ENCODE measurements at places on chromosomes 3 and 15.

DNA sequence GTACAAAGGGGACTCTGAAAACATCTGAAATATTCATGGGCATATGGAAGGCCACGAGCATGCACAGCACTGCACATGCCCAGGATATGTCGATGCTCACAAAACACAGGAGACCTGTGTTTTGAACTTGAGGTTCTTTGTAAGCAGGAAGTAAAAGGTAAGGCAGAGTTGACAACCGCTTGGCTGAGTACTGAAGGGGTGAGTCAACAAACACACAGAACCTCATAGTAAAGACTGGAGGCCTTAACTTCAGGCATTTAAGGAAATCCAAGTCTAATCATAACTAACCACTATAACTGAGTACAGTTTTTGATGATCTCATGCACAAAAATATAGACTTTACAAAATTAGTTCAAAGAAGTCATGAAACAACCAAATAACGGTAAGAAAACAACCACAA, 80.6 kb downstream of the MYO9A start:
- peak; percentile 91 for DNase-seq

GRCh38 chr3:132726341-132726823, 4.2 kb upstream of the NPHP3 start:
- DNase-seq: peak; percentile 16

GRCh38 chr15:76368122-76368621, 31.6 kb downstream of the ISL2 start:
- no peak for DNase-seq

DNA sequence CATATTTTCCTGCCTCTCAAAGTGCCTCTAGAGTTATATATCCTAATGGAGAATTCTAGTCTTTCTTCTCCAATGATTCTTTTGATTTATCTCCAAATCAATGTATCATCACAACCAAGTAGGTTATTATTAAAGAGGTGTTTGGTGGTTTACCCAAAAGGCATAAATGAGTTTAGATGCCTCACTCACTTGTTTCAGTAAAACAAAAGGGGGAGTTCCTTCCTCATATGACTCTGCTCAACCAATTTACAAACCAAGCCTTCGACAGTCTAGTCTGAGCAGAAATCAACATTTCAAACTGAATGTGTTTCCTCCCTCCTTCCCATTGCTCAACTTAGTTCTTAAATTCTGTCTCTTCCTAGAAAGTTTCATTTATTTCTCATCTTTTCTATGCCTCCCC, 116.5 kb downstream of the TNIK start:
- no peak for DNase-seq

- no peak for DNase-seq
Observed at GRCh38 chr15:101129851-101130380, 121.9 kb downstream of the CHSY1 start.

DNA sequence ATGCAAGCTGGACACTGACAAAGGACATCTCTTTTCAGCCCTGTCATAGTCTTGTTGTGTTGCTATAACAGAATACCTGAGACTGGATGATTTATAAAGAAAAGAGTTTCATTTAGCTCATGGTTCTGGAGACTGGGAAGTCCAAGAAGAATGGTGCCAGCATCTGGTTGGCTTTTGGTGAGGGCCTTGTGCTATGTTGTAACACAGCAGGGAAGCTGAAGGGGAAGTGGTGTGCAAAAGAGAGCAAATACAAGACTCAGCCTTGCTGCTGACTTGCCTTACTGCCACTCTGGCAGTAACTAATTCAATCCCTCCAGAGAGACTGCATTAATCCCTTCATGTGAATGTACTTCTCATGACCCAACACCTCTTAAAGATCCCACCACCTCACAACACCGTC, 356.3 kb upstream of the PROK2 start:
- DNase-seq: no peak

- DNase-seq: no peak
Observed at GRCh38 chr15:55422089-55422488, 13.8 kb downstream of the PIERCE2 start.

GRCh38 chr3:111392894-111393398, 149.1 kb upstream of the CD96 start:
- peak; percentile 14 for DNase-seq

DNA sequence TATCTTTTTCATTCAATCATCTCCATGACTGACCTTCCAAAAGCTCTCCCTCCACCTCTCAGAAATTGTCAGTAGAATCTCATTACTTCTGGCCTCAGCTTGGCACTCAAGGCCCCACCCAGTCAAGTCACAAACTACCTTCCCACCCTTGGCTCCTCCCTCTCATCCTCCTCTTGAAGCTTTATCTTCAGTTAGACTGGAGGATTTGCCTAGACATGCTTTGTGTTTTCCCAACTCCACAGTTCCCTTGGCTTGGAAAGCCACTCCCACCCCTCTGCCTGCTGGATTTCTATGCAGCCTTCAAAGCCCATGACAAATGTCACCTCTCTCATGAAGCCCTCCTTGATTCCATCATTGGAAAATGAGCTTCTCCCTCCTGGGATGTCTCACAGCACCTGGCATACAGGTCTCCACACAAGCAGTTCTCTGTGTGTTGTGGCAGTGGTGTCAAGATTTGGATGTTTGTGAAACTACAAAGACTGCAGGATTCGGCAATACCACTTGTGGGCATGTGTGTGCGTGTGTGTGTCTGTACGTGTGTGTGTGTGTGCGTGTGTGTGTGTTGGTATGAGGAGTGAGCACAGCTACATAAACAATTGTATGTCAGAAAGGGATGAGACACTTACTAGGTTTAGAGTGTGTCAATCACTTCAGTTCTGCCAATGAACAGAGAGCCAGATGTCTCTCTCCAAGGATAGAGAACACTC, 45.3 kb upstream of the VPS8 start:
- peak; percentile 45 for DNase-seq

DNA sequence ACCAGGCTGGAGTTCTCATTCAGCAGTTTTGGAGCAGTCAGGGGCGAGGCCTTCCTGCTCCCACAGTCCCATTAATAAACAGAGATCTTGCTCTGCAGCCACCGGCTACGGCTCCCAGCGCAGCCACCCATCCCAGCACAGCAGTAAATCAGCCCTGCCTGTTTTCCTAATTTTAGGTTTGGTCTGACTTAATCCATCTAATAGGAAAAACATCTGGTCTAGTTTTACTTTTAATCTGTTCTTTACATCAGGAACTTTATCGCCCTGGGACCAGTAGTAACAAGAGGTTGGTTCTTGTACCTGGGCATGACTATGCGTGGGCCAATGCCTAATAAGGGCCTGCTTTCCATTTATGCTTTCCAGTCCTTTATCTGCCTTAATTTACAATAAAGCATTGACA, 264.0 kb upstream of the DPH6 start:
- no peak for DNase-seq

DNA sequence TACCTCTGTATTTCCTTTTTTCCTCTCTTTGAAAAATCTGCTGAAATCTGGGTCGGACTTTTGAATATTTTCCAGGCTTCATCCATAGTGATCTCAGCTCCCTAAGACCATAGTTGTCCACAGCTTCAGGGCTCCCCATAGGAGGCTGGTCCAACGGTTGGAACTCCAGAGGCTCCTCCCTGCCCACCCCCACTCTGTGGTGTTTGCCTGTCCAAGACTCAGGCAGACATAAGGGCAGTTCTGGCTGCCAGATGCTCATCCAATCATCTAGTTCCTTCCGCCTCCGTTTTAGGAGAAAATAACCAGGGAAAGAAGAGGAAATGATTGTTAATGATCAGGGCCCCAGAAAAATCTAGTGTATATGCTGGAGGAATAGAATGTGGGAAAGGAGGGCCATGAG, 27.9 kb upstream of the PRTG start:
- peak; percentile 31 for DNase-seq

GRCh38 chr3:194051366-194052149, 84.4 kb upstream of the HES1 start:
- DNase-seq: no peak

DNA sequence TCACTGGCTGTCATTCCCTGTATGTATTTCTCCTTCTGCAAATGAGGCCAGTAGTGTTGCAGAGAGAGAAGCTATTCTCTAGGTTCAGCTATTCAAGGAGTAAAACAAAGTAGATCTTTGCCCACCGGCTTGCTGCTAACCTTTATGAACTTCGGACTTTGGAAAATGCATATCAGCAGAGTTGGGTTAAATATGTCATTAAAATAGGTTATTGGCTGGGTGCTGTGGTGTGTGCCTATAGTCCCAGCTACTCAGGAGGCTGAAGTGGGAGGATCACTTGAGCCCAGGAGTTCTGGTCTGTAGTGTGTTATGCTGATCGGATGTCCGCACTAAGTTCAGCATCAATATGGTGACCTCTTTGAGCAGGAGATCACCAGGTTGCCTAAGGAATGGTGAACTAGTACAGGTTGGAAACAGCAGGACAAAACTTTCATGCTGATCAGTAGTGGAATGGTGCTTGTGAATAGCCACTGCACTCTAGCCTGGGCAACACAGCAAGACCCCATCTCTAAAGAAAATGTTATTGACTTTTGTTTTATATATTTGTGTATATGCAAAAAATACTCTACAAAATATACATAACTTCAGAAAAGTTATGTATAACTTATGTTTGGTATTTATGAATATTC, 53.4 kb downstream of the SACM1L start:
- no peak for DNase-seq

GRCh38 chr15:99744142-99744541, 10.9 kb upstream of the LYSMD4 start:
- DNase-seq: no peak

GRCh38 chr3:8644748-8645390, at the start of gene SSUH2:
Gene SSUH2, minus strand, starts transcription at chr3:8644798. Its CDS starts 40 bp downstream, at chr3:8644758.
- DNase-seq: no peak

GRCh38 chr3:88142094-88142624, 7.6 kb upstream of the C3orf38 start:
- peak; percentile 76 for DNase-seq

- DNase-seq: no peak
Observed at GRCh38 chr3:126022741-126023359, 53.9 kb downstream of the ROPN1B start.

DNA sequence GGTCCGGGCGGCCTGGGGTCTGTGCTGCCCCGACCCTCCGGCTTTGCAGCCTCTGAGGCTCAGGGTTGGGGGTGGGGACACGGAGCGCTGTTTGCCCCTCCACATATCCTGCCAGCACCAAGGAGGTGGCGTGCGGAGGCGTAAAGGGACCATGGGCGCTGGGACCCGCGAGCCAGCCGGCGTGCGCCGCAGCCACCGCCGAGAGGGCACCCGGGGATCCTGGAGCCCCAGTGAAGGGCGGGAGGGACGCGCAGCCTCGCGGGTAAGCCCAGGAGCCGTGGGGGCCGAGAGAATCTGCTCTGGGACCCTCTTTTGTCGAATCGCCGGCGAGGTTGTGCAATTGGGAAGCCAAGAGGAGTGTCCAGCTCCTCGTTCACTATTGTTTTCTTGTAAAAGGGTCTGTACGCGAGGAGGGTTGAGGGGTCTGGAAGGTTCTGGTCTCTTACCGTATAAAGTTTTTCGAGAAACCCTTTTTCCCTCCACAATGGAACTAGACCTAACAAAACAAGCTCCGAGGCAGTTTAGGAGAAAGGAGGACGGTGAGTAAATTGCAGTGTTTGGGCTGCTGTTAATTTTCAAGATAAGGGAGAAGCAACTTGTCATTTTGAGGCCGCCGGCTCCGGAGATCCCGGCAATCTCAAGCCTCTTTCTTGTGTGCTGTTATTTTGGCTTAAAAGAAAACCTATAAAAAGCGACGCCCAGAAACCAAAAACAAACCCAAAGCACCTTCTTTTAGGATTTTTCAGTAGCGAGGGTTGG, 29.9 kb upstream of the ST3GAL6 start:
- peak; percentile 32 for DNase-seq

- no peak for DNase-seq
Observed at GRCh38 chr15:47602121-47602520, 115.2 kb upstream of the SEMA6D start.

DNA sequence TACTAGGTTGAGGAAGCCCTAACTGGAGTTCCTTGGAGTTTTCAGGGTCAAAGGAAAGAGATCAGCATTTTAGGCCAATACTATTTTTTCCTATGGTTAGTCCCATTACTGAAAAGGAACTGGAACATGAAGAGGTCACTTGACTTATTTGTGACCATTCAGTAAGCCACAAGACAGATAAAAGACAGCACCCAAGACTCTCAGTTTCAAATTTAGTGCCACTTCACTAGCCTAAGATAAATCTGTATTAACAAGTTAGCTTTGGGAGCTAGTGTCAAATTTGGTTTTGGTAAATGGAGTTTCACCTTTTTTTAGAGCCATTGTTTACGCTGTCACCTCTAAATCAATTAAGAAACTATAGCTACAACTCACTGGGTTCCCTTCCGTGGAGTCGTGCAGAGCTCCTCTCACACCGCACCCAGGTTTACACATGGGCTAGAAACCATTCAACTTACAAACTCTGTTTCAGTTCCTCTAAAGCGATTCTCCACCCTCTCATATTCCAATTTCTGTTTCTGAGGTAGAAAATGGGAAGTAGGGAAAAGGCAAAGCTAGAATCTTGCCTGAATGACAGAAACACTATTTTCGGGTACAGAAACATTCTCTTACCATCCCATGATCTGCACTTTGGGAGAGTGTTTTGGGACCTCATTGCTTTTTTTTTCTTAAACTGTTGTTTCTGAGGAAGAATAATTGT, 14.4 kb downstream of the CCDC32 start:
- DNase-seq: no peak

DNA sequence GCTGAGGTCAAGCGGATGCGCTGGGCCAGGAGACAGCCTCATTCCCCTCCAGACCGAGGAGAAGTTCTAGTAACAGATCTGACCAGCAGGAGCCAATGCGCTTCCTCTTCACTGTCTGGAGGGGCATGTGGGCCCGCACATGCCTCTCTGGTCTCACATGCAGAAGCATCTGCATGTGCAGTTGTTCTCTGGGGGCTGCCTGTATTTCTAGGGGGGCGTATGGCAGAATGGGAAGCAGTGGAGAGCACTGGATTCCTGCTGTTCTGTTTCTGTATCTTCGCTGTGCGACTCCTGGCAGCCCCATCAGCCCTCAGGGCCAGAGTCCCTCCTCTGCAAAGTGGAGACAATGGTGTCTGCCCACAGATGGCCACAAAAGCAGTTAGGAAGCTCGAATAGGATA, 170.4 kb upstream of the IQSEC1 start:
- no peak for DNase-seq

DNA sequence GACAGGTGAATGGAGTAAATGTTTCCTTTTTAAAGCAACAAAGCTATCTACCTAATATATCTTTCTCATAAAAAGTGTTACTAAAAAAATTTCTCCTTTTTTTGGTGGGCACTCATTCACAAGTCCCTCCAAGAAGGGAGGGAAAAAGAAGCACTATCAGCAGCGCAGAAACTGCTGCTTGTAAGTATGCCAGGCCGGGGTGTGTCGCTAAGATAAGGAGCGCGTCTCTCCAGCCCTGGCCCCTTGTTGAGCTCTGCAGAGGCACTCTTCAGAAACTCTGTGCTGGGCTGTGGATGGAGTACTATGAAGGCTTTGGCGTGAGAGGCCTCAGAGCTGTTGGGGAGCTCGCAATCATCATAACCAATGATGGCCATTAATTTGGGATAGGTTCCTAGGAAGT, 49.1 kb downstream of the ZDHHC3 start:
- DNase-seq: no peak
